Activated CD4-positive, alpha-beta T cell treated with anti-CD3 and anti-CD28 coated beads, Interleukin-2, Interleukin-4, amounts not matched to agents 100 ng/mL and 50 ng/mL, durations not matched to agents 16 hours and 8 hours (primary cell): ENCODE measurements at places on chromosomes 7 and 10.

GRCh38 chr10:29370097-29371092 is 81.5 kb downstream of the LYZL1 start:
- DNase-seq, result no peak

DNA sequence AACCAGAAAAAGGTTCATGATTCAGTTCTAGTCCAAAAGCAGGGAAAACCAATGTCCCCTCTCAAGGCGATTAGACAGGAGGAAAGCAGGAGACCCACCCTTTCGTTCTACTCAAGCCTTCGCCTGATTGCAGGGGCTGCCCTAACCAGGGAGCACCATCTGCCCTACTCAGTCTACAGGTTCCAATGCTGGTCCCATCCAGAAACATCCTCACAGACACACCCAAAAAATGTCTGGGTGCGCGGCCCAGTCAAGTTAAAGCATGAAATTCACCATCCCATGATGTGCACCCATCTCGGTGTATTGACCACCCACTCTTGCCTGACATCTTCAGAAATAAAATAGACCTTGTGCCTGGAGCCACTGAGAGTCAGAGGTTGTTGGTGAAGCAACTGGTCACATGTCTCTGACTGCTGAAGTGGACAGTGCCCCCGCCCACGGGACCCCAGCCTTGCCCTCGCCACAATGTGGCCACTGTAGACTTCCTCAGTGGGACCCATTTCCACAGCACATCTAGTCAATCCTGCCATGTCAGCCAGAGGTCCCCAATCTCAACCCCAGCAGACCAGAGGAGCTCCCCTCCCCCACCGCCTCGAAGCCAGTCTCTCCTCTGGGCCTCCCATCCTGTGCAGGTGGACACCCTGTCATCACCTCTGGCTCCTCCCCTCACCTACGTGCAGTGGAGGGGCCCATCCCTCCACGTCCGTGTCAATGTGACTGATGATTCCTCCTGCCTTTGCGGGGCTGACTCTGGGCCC is 116.3 kb upstream of the PPP2R2D start:
- no peak for DNase-seq

DNA sequence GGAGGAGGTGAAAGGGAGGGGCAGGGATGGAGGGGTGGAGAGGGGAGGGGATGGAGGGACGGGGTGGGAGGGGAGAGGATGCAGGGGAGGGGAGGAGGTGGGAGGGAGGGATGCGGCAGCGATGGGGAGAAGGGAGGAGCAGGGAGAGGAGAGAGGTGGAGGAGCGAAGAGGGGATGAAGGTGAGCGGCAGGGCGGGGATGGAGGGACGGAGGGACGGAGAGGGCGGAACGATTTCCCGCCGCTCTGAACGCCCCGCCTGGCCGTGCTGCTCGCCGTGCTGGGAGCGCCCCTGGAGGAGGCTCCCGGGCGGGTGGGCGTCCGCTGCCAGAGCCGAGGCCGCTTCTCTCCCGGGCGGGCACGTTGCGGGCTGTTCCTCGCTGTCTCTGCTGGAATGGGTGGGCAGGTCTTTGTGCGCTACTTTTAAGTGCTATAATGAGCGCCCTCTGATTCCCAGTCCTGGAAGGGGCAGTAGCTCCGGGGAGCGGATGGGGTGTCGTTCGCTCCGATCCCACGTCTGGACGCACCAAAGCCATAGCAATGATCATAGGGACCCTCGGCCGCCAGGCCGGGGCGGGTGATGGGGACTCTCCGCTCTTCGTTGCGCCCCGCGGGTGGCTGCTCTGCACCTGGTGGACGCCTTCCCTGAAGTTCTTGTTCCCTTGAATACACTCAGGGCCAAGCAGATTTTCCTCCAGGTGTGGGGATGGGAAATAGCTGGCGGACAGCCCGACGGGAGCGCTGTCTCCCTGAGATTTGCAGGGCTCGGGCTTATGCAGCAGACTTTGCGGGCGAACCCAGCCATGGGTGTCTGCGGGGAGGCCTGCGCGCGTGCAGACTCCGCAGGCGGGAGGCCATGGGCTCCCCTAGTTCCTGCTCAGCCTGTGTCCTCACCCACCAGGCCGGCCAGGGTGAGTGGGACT is 81.1 kb upstream of the CPXM2 start:
- DNase-seq, result no peak

DNA sequence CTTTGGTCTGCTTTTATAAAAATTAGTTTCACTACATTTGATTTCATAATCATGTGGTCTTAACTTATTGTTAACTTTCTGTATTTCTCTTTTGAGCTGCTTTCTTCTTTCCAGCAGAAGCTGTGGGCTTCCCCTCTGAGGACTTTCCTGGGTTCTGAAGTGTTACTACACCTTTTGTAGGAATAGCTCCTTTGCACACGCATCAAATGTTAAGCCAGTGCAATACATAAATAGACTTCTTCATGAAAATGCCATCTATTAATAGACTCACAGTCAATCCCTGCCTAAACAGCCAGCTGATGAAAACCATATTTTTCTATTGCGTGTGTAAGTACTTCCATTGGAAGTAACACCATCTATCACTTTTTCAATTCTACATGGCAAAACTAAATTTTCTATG is 1.5 kb downstream of the ABCB4 start:
- no peak for DNase-seq

DNA sequence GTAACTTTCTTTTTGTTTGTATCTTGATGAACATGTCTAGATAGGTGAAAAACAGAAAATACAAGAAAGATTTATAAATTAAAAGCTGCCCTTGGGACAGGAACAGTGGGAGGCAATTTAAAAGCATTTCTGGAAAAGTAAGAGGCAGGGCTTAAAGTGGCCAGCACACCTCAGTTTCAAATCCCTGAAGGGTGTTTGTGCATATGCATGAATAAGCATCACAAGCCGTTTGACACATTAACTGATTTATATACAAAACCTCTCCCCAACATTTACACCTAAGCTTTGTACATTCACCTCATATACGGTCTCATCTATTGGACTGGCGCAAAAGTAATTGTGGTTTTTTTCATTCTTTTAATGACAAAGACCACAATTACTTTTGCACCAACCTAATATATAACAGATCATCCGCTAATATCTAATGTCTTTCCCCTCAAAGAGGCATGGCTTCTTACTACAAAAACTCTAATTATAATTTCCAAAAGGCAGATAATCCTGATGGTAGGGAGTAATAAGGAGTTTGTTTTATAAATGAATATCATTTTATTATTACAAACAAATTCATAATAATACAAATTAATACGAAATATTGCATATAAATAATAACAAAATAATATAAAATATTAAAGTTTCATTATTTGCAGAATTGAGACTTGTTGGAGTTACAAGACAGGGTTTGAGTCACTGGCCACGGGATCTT is 48.3 kb downstream of the LRGUK start:
- no peak for DNase-seq

- no peak for DNase-seq
Observed at GRCh38 chr7:123090456-123090855, 95.0 kb upstream of the TAS2R16 start.

DNA sequence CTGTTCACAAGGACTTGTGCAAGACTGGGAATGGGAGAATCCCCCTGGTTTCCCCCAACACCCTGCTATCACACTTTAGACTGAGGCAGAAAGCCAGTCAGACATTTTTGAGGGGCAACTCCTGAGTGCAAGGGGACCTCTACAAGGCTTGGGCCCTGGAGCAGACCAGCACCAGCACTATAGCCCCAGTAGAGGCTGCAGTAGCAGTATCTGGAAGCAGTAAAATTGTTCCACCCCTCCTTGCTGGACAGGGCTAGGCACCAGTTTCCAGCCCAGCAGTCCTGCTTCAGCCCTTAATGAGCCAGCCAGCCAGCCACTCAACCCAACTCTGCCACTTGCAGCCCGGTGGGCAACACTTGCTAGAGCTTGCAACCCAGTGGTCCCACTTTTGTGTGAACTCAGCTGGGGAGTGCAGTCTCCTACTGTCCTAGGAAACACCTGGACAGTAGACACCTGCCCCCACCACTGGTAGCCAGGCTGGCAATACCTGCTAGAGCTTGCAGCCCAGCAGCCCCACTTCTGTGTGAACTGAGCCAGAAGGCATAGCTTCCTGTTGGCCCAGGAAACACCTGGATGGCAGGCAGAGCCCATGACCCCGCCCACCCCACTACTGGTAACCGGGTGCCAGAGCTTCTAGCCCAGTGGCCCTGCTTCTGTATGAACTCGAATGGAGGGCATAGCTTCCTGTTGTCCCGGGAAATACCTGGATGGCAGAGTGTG is 65.0 kb downstream of the FBXL13 start:
- DNase-seq, result no peak

DNA sequence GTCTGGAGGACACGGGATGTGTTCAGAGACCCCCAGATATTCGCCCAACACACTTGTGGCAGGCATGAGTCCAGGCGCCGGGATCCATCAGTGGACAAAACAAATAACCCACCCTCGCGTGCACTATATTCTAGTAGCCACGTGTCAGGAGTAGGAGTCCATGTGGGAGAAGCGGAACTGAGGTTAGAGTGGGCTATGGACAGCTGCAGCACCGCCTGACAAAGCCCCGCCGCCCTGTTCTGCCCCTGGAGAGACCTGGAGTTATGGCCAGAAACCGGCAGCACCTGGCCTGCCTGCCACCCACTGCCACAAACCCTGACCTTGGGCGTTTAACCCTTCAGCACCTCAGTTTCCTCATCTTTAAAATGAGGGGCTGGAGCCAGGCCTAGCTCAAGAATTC is 181.0 kb upstream of the RNF32 start:
- no peak for DNase-seq

GRCh38 chr10:22736134-22736533 is 21.8 kb upstream of the PIP4K2A start:
- no peak for DNase-seq

GRCh38 chr7:29469281-29469680 is 94.4 kb upstream of the PRR15 start:
- no peak for DNase-seq

GRCh38 chr7:26857506-26858240 is 6.7 kb downstream of the SKAP2 start:
- no peak for DNase-seq

GRCh38 chr7:132783824-132784223 is 207.6 kb upstream of the PLXNA4 start:
- DNase-seq, result no peak

GRCh38 chr10:18321371-18321770 is 181.1 kb downstream of the CACNB2 start:
- DNase-seq, result no peak

DNA sequence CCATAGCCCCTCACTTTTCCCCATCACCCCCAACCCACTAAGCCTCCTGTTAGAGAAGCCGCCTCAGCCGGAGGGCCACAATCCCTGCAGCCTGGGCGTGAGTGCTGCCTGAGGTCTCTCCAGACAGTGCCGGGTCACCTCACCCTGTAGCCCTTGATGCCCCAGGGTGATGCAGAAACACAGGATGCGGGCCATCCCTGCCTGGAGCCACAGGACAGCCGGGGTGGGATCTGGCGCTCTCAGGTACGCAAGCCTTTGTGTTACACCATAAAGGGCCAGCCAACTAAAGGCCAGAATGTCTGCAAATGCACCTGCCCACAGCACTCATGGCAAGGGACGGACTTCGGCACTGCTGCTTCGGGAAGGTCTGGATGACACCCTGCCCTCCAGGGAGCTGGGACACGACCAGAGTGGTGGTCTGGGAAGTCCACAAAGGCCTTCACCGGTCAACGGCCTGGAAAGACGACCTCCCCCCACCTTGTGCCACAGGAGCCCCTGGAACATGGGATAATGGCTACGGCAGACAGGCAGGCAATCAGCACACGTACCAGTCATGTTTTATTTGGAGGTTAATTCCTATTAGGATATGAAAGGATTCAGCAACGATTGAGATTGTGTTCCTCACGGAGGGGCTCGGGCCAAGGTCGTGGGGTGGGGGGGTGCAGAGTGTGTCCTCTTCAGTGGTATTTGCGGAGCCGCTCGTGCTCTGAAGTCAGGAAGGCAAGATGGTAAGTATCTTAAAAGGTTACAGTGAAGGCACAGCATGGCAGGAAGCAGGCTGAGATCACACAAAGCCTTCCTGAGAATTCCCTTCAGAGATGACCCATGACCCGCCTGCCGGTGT is 8.1 kb downstream of the ATP5MF start:
- no peak for DNase-seq

DNA sequence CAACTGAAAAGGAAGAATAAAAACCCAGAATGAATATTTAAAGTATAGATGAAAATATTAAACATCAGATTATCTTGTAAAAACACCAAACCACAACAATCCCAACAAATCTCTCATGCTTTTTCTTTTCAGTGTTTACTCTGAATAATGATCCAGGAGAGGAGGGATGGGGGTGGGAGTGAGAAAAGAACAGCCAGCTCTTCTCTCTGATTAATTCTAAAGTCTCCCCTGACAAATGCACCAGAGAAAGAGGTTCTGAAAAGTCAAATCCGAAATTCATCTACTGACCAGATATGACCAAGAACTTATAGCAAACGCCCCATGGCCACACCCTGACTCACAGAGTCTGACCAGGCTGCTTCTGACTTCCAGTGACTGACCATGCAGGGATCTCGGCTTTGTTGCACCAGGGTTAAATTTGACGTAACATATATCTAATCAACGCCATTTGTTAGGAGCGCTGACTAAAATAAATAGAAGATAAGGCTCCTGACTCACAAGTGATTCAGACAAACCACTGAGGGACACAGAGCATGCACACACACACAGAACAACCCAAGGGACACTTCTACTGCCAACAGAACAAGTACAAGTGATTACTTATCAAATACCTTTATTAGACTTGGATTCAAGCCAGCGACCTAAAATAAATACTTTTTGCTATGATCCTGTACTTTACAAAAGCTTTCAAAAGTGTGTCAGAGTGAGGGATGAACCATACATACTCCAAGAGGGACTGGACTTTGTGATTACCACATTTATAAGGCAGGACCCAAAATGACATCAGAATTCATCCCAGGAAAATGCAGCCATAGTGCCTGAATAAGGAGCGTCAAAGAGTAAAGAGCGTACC is 9.3 kb upstream of the SPOCK2 start:
- no peak for DNase-seq

DNA sequence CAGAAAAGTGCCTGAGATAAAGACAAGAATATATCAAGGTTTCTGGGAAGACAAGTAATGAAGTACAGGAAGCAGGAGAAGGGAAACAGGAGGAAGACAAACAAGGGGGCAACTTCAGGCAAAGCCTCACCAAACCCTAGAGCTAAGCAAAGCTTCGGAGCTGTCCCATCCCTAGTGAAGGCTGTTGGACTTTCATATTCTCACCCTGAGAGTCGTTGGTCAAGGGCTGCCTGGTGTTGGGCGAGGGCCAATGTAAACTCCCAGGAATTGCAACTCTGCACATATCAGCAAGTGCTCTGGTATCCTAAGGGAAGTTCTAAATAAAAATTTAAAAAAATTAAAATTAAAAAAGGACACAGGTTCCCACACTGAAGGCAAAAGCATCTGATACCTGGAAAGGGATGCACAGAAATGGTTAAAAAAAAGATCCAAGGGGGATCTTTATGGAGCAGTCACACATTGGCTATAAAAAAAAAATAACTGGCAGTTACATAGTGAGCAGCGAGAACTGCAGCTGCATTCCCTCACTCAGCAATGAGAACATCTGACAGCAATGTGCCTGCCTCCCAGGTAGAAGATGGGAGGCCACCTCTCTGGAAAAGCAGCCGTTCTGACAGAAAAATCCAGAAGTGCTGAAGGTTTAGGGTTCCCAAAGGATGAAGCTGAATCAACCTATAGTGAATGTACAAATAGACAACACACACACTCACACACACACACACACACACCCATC is 304.7 kb downstream of the WDR11 start:
- no peak for DNase-seq
